ENCODE measurements at places on chromosomes 7 and 10. TPM values are rescaled to one million over a fixed set of nuclear protein-coding genes. Genes with fewer than 3 reads are reported as not detected.

JAKMIP3 gene
- 0.17 TPM for total RNA-seq

ZPBP gene
- 0.17 TPM for total RNA-seq

TRPV6 gene
- 1.5 TPM for total RNA-seq

NUTM2E gene
- 0.08 TPM for total RNA-seq

GRB10 gene
- total RNA-seq: 53.1 TPM

TRIM73 gene
- total RNA-seq: 1.7 TPM

DGKB gene
- total RNA-seq: 0.42 TPM

ZNF775 gene
- total RNA-seq: 0.33 TPM

NAT16 gene
- not detected for total RNA-seq

CTAGE15 gene
- 1.1 TPM for total RNA-seq

MEOX2 gene
- total RNA-seq: 0.33 TPM

ANKRD16 gene
- total RNA-seq: 3.6 TPM

AKR1E2 gene
- total RNA-seq: 4.7 TPM

GFRA1 gene
- 14.2 TPM for total RNA-seq

FEZF1 gene
- total RNA-seq: not detected

SP8 gene
- not detected for total RNA-seq

HMX3 gene
- total RNA-seq: not detected

NEBL gene
- total RNA-seq: 1.3 TPM

RGS10 gene
- 1.8 TPM for total RNA-seq

CADPS2 gene
- 9.5 TPM for total RNA-seq

All from liver (tissue), 10 donors.